KBM-7 (cell line): ENCODE measurements at places on chromosomes 6 and 20.

- no peak for DNase-seq
Measured at GRCh38 chr20:8735674-8736073, 333.2 kb upstream of the PLCB4 start.

GRCh38 chr6:25287941-25288340 is 8.8 kb downstream of the CARMIL1 start:
- no peak for DNase-seq

DNA sequence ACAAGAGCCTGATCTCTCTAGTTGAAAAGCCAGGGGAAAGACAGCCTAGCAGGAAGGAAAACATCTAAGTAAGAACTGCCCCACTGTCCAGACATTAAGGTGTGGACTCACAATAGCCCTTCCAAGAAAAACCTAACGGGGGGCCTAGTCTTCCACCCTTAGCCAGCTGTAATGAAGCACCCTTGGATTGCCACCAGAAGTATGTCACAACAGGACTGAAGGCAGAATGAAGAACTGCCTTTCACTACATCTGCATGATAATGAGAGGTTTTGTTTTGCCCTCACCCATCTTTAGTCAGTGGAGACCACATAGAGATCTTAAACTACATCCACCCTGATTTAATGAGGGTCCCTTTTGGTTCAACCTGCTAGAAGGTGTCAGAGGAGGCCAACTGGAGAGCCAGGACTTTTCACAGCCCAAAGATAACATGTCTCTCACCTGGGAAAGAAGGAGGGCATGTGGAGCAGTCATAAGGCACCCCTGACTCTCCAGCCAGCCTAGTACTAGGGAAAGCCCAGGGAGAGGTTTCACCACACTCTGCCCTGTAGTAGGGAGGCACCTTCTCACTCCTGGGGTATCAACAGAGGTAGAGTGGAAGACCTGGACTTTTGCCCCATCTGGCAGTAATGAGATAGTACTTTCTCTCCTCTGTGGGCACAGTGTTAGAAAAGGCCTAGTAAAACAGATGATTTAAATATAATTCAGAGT is 1017.4 kb upstream of the MANEA start:
- no peak for DNase-seq

DNA sequence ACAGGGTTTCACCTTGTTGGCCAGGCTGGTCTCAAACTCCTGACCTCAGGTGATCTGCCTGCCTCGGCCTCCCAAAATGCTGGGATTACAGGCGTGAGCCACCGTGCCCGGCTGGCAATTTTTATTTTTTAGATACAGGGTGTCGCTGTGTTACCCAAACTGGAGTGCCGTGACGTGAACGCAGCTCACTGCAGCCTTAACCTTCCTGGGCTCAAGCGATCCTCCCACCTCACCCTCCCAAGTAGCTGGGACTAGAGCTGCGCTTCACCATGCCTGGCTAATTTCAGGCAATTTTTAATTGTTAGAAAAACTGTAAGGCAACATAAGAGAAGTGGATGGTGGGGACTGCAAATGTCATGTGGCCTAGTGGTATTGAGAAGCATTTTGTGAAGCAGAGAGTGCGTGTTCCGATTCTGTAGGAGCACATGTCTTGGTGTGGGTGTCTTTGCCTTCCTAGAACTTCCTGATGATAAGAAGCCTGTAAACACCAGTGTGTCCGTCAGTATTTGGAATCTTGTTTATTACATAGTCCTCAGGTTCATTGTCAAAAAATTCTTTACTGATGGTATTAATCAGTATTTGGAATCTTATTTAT is 18.0 kb downstream of the JARID2 start:
- DNase-seq: no peak

DNA sequence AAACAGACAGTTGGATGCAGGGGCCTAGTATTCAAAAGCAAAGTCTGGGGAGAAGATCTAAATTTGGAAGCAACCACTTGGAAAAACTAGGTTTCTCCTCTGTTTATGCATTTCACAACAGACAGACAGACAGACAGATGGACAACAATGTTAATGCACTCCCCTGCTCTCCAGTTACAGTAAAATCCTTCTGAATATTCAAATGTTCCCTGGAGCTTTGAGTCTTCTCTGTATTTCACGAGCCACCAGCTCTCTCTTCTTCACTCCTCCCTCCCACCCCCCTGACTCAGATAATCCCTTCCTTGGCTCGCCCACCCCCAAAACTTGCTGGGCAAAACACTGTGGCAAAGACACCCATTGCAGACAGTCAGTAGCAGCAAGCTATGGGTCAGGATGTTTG is 129.3 kb upstream of the TOP1 start:
- no peak for DNase-seq

GRCh38 chr6:149359440-149359839 is 40.6 kb upstream of the SUMO4 start:
- no peak for DNase-seq

DNA sequence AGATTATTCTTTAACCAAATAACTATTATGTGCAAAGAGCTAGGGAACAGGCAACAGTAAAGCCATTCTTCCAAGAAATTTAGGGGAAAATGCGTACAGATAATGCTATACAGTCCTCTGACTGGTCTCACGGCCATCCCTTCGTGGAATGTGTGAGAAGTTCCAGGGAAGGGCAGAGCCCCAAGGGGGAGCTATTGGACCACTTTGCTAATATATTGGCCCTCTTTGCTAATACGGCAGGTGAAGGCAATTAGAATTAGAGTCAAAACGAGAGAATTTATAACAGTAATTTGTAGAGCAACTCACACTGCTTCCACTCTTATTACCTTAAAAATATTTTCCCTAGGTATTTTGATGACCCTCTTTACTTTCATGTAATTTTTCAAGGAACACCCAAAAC is 140.4 kb downstream of the IMPG1 start:
- peak; percentile 47 for DNase-seq

- DNase-seq: no peak
Measured at GRCh38 chr20:24676978-24677370, 207.5 kb downstream of the SYNDIG1 start.

GRCh38 chr6:162369091-162369490 is 358.5 kb downstream of the PRKN start:
- DNase-seq: no peak

DNA sequence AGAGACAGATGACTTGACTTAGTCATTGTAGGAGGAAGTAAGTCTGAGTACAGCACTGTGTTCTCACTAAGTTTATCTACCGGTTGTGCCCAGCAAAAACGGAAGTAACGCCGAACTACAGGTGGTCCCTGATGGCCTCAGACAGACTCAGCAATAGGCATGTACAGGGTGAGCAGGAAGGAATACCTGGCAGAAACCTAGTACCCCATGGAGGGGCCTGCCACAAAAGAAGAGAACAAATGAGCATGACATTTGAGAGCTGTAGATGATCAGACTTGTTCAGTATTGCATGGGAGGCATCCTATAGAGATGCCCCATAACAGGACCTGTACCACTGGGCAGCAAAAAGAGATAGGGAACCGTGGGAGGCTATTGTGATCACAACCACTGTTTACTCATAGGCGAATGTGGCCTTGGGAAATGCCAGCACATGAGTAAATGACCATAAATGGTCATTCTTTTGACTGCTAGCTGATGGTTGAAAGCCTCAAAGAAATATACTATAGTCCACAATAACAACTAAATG is 106.4 kb upstream of the TAB2 start:
- DNase-seq: peak; percentile 78

- DNase-seq: no peak
Measured at GRCh38 chr6:81456416-81456815, 296.1 kb downstream of the TENT5A start.

GRCh38 chr6:170049641-170050561 is 241.0 kb downstream of the DLL1 start:
- peak; percentile 26 for DNase-seq

- no peak for DNase-seq
Measured at GRCh38 chr6:170030284-170030815, 260.5 kb downstream of the DLL1 start.

DNA sequence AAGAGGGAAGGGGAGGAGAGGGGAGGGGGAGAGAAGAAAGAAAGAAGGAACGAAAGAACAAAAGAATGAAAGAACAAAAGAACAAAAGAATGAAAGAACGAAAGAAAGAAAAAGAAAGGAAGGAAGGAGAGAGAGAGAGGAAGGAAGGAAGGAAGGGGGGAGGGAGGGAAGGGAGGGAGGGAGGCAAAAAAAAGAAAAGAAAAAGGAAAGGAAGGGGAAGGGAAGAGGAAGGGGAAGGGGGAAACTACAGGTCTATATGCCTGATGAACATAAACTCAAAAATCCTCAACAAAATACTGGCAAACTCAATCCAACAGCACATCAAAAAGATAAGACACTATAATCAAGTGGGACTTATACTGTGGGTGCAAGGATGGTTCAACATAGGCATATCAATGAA is 13.7 kb upstream of the LGSN start:
- no peak for DNase-seq

- no peak for DNase-seq
Measured at GRCh38 chr6:71489736-71490135, 201.1 kb downstream of the OGFRL1 start.

DNA sequence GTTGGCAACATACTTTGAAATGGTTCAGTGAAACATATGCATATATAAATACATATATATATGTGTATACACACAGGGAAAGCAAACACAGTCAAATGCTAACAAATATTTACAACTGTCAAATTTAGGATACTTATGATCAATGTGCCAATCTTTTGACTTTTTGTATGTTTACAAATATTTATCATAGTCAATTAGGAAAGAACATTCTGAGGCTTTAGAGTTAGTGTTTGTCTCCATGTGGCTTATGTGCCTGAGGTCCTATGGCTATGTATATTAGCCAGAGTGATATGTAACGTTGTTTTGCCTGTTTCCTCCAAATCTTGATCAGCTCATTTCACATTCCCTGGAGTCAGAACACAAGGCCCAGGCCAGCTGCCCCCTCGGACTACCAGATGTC is 126.5 kb upstream of the MAN1A1 start:
- DNase-seq: no peak

GRCh38 chr6:108732091-108732870 is 115.9 kb upstream of the ARMC2 start:
- no peak for DNase-seq

DNA sequence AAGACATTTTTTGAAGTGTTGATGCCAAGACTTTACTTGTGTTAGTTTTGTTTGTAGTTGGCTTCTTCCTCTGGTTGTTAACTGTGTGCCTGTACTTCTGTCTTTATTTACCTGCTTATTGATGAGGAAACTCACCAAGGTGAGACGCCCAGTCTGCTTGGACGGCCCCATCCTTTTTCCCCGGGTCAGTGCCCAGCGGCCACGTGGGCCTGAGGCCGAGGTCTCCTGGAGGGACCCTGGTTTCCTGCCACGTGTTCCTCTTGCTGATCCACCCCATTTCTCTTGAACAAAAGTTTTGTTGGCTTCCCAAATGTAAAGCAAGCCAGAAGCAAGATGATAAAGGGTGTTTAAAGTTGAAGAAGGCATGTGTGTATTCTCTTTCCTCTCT is 24.8 kb downstream of the DUSP22 start:
- no peak for DNase-seq

- no peak for DNase-seq
Measured at GRCh38 chr6:167426651-167427050, 101.8 kb downstream of the TTLL2 start.

- DNase-seq: peak; percentile 73
Measured at GRCh38 chr6:167652701-167653095, 174.0 kb upstream of the AFDN start.

DNA sequence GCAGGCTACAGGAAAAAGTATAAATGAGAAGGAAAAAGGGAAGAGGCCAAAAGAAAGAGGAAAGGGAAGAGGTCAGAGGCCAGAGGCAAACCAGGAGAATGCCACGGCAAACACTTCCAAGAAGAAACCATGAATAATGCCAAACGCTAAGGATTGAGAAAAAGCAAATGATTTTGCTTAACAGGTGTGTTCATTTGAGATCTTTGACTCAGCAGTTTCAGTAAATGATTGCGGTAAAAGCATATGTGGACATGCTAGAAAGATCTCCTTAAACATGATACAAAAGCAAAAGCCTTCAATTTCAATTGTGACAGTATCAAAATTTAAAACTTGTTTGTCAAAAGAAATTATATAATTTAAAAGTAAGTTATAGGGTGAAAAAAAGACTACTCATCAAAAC is 70.6 kb downstream of the UBE3D start:
- DNase-seq: no peak

DNA sequence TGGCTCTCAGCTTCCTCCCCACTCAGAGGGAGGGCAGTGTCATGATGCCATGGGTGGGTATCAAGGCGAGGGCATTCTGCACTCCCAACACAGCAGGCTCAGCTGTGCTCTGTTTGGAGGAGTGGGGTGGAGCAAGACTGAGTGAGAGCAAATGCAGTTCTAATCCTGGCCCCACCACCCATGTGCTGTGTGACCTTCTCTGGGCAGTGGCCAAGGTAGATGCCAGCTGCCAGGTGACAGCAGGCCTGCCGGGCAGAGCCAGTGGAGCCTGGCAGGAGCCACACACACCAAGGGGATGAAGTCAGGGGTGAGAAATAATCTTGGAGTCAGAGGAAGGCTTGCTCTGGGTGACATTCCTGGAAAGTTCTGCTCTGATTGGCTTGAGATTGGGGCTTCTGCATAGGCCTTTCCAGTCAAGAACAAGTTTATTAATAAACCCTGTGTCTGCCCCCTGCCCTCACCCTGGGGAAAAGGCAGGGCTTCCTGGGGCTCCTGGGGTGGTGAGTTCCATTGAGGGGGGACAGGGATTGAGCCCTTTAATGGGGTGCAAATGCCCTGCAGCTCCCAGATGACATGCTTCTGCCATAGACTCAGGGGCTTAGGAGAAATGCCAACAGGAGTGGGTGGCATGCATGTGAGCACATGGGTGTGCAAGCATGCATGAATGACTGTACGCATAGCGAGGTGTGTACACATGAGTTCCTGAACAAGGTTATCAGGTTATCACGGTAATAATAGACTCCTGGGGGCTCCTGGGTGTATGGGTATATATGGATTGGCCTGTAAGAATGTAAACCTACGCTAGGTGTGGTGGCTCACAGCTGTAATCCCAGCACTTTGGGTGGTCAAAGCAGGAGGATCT is 134.2 kb downstream of the MRPL14 start:
- no peak for DNase-seq

DNA sequence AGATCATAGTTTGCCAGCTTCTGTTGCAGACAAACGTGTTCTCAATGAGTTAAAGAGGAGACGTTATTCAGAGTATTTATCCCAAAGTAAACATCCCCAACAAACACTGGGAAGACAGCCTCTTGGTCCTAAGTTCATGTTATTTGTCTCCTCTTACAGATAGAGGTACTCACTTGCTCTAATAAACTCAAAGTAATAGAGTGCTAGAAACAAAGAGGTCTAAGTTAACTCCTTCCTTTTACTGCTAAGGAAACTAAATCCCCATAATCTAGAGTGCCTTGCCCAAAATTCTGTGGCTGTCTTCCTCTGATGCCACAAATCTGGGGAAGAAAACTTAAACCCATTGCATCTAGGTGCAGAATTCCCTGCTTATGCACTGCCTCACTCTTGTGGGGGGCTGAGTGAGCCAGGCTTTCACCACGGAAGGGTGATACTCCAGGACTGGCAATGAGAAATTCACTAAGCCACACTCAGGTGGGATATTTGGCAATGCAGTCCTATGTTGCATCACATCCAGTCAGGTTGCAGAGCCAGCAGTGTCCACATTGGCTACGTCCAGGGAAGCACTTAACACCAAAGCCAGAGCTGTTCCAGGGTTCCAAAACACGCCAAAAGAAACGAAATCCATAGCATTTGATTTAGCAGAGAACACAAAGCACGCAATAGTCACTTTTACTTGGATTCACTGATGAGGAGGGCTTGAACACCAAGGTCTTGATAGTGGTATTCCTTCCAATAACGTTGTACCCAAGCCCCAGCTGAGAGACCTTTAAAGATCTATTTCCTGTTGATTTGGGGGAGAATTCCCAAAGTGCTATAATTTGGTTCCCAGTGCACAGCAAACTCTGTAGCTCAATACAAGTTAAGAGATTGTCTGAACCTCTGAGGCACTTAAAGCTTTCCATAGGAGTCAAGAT is 81.0 kb upstream of the FOXQ1 start:
- DNase-seq: no peak

- DNase-seq: peak; percentile 14
Measured at GRCh38 chr6:20770773-20771172, 236.5 kb downstream of the CDKAL1 start.
